ENCODE measurements at places on chromosomes 1 and 21.

GRCh38 chr1:10594595-10595223, 120.0 kb downstream of the PEX14 start:
- no peak for DNase-seq

DNA sequence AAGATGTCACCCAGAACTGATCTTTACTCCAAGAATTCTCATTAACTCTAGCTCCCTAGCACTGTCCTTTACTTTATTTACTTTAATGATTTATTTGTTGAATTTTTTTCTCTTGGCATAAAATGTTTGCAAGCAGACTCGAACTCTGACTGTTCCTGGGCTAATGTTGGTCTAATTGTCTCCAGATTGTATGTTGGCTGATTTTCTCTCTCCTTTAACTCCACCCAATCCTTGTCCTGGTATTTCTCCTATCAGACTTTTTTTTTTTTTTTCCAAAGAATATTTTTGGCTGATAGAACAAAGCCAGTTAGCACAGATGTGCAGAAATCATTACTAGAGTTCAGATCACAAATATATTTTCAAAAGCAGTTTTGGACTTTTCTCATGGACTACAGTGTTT, 82.6 kb downstream of the ATF6 start:
- DNase-seq, result no peak

GRCh38 chr1:7462617-7463016, 308.5 kb upstream of the VAMP3 start:
- DNase-seq, result no peak

DNA sequence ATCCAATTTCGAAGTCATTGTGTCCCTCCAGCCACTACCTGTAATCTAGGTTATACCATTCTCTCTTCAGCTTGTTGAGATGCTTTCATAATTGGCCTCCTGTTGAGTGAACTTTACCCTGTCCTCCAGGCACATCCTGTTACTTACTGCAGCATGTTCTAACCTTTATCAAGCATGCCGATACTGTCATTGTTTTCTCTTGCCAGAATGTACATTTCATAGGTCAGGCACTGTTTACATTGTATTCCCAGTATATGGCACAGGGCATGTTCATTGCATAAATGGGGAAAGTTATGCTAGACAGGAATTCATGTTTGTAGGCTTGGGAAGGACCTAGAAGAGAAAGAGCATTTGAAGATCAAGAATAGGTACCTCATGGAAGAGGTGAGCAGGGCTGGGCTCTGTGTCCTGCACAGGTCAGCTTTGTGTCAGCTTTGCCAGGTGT, 10.2 kb downstream of the CXADR start:
- DNase-seq, result no peak

DNA sequence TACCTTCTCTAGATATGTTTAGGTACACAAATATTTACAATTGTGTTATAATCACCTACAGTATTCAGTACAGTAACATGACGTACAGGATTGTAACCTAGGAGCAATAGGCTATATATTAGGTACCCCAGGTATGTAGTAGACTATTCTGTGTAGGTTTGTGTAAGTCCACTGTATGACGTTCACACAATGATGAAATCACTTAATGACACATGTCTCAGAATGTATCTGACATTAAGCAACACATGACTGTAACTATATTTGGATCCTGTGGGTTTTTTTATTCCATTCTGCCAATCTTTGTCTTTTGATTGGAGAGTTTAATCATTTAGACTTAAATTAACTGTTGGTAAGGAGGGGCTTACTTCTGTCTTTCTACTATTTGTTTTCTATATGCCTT, 52.1 kb downstream of the STYXL2 start:
- no peak for DNase-seq

GRCh38 chr21:45479691-45480675, 62.3 kb downstream of the SLC19A1 start:
- no peak for DNase-seq

GRCh38 chr1:193262661-193263060, 76.2 kb upstream of the B3GALT2 start:
- no peak for DNase-seq

- no peak for DNase-seq
These were observed 28.6 kb downstream of the NTMT2 start for GRCh38 chr1:170174395-170174794.

DNA sequence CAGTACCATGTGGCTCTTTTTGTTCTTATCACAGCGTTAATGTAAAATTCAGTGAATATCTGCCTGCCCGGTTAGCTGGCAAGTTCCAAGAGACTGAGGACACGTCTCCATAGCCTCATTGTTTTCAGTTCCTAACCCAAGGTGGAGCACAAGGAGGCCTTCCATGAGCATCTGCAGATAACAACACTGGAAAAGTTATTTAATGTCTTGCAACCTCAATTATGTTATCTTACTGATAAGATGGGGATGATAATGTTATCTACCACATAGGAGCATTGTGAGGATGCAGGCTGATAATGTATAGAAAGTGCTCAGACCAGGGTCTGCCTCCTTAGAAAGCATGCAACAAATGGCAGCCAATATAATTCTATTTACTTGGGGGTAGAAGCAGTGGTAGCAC, 109.6 kb upstream of the DNAH14 start:
- no peak for DNase-seq

DNA sequence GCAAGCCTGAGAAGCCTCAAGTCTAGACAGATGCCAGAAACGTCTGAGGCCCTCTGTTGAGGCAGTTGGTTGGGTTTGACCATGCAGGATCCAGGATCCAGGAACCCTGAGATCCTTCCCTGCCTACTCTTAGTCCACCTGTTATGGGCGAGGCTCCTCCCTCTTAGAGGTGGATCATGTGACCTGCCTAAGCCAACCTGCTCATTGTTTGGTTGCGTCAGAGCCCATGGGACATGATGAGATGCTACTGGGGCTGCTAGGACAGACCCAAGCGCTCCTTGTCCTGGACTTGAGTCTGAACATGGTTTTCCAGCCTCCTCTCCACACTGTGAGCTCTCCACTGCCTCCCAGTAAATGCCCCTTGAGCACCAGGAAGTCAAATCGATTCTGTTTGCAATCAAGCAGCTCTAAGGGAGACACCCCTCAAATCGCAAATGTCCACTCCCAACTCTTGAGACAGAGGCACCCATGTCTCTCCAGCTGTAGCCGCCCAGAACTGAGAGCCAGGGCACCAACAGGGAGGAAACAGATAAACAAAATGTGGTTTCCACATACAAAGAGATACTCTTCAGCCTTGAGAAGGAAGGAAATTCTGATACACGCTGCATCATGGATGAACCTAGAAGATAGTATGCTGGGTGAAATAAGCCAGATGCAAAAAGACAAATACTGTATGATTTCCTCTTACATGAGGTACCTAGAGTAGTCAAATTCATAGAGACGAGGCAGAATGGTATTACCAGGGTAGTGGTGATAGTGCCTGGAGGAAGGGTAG, 31.7 kb upstream of the WNT4 start:
- no peak for DNase-seq

- DNase-seq, result no peak
These were observed 37.5 kb downstream of the HLCS start for GRCh38 chr21:36928960-36929359.

- no peak for DNase-seq
These were observed 33.4 kb downstream of the MEGF6 start for GRCh38 chr1:3577711-3578432.

GRCh38 chr1:114114185-114115094, 39.2 kb downstream of the SYT6 start:
- no peak for DNase-seq

DNA sequence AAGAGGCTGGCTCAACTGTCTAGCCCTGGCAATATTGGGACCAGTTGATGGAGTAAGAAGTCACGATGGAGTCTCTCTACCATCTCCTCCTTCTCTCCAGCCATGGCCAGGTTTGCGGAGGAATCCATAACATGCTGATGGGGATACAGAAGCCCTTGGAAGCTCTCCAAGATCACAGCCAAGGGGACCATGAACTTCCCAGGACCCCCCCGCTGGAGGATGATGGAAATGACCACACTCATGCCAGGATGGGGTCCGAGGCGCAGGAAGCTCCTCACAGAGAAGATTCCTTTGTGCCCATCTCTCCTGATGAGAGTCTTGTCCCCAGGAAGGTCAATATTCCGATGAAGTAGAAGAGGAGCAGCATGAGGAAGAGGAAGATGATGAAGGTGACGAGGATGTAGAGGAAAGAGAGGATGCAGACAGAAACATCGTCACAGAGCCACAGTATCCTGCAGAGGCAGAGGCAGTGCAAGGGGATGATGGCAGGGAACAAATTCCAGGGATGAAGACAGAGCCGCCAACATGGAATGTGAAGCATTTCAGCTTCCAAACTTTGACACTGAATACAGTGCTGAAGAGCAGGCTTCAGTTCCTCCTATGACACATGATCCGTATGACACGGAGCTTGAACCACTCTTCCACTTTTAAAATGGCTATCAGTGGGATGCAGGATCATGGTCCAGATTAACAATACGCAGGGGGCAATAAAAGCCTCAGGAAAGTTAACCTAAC, 57.9 kb upstream of the EDN2 start:
- no peak for DNase-seq

DNA sequence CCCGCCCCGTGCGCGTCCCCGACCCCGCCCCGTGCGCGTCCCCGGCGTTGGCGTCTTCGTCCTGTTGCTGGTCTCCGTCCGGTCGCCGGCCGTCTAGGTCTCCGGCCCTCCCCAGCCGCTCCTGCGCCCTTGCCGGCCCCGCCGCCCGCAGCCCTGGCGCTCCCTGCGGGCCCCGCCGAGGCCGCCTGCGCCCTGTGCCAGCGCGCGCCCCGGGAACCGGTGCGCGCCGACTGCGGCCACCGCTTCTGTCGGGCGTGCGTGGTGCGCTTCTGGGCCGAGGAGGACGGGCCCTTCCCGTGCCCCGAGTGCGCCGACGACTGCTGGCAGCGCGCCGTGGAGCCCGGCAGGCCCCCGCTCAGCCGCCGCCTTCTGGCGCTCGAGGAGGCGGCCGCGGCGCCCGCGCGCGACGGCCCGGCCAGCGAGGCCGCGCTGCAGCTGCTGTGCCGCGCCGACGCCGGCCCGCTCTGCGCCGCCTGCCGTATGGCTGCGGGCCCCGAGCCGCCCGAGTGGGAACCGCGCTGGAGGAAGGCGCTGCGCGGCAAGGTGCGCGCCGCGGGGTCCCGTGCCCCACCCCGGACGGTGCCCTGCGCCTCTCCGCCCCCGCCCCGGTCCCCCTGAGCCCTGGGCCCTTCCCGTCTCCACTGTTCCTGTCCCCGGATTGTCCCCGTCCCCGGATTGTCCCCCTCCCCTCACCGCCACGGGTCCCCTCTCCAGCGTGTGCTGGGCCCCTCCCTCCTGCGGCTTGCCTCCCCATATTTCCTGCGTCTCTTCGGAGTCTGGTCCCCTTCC, at the start of gene RNF187:
Gene RNF187, plus strand, starts transcription at position 47 of the 789 bp plus-strand sequence.
- no peak for DNase-seq

DNA sequence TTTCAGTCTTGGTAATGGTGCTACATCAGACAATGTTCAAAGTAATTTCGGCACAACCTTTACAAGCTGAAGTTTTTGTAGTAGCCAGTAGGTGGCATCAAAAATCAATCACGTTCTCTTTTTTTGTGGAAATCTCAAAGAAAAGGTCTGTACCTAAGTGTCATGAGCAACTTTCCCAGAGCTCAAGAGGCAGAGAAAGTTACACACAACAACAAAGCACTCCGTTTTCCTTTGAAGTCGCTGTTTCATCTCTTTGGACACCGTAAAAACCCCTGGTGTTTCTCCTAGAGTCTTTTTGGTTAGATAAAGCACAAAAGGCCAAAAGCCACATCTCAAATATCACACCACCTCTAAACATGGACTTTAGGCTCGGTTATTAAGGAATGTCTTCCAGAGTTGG, 131.6 kb downstream of the LHX8 start:
- peak; percentile 34 for DNase-seq

DNA sequence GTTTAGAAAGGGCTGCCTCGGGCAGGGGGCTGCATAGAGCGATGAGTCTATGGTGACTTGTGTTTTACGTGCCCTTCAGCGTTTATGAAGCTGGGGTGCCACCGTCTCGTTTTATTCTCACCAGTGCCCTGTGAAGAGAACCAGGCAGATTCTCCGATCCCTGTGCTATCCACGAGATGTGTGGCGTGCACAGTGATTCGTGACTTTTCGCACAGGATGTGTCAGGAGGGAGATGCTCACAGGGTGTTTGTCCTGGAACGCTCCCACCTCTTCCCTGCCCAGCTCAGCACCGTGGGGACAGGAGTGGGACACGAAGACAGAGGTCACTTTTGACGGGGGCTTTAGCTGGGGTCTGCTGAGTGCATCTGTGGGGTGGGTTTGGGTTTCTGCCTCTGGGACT, 54.9 kb upstream of the AJAP1 start:
- no peak for DNase-seq

GRCh38 chr21:27532076-27532475, 565.2 kb upstream of the ADAMTS5 start:
- DNase-seq, result no peak

- DNase-seq, result no peak
These were observed 60.0 kb upstream of the EPS8L3 start for GRCh38 chr1:109823543-109824348.

- no peak for DNase-seq
These were observed 29.9 kb downstream of the DHRS3 start for GRCh38 chr1:12587981-12588640.

- no peak for DNase-seq
These were observed 144.6 kb downstream of the LMO4 start for GRCh38 chr1:87473203-87473661.

GRCh38 chr1:211420389-211420788, 71.6 kb downstream of the RD3 start:
- DNase-seq, result no peak

DNA sequence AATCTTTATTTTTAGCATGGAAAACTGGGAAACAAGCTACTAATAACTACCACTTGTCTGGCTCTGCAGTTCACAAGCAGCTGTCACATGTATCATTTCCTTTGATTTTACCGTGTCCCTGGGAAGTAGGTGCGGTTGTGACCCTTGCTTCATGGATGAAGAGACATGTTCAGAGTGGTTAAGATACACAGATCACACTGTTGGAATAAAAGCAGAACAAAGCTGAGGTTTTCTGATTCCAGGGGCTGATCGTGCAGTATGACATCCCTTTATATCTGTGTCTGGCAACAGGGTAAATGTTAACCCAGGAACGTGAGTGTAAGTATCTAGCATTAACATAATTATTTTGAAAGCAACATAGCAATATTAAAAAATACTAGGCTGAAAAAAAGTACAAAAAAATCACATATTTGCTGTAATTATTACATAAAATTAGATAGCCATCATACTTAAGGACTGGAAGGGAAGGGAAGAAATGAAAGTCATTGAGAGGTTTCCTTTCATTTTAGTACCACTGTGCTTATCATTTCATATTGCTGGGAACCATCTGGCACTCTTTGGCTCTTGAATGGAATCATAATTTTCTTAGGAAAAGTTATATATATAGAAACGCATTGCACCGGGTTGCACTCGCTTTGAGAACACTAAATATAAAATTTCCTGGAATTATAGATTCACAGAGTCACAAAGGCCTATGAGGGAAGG, 62.8 kb upstream of the PAXBP1 start:
- no peak for DNase-seq

GRCh38 chr1:215623162-215623561, 56.1 kb downstream of the KCTD3 start:
- no peak for DNase-seq
